Effector memory CD8-positive, alpha-beta T cell (primary cell): ENCODE measurements at places on chromosomes 6 and 20.

DNA sequence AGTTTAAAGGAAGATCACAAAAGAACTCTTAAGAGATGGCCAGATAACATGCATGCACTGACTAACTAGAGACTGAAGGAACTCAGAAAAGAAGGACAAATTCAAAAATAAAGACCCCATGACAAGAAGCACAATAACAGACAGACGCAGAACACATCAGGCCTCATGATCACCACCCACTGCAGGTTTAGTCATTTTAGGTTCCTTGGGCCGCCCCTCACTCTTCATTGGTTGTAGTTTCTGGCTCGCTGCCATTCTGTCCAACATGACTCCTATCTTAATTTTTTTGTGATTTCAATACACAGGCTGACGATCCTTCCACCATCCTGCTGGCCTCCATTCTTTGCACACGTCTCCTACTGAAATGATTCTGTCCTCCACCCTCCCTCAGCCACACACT, 21.6 kb downstream of the STX7 start:
- no peak for DNase-seq

GRCh38 chr20:50743087-50743486, 11.7 kb downstream of the PARD6B start:
- DNase-seq, result no peak

- no peak for DNase-seq
Observed at GRCh38 chr20:50294164-50295088, 103.8 kb downstream of the CEBPB start.

- DNase-seq, result no peak
Observed at GRCh38 chr20:10453241-10453640, 18.1 kb downstream of the SLX4IP start.
